ENCODE measurements at places on chromosomes 7 and 10.

DNA sequence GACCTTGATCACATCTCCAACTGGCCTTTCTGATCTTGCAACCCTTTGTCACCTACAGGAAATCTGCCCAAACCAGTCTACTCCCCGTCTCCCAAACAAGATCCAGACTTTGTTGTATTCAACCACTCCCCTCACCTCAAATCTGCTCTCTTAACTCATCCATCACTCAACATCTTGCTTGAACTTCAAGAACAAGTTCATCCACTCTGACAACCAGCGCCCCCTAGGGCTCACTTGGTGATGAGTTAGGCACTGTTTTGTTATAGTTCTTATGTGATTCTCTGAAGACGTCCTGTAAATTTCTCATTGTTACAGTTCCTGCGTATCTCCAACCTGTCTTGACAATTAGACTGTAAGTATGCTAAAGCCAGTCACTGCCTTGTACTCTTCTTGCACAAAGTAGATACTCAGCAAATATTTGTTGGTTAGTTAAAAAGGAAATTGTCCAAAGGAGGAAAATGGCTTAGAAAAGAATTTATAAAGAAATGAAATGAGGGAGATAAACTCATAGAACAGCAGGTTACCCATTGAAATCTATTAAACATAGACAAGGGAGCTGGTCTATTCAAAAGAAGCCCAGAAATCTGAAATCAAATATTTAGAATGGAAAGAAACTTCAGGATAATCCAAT lies 5.3 kb downstream of the FRMD4A start:
- no peak for DNase-seq

- DNase-seq, result no peak
These were observed 58.7 kb downstream of the CABCOCO1 start for GRCh38 chr10:61721431-61721830.

- DNase-seq, result peak; percentile 77
These were observed 48.1 kb downstream of the INSYN2A start for GRCh38 chr10:127148066-127148932.

DNA sequence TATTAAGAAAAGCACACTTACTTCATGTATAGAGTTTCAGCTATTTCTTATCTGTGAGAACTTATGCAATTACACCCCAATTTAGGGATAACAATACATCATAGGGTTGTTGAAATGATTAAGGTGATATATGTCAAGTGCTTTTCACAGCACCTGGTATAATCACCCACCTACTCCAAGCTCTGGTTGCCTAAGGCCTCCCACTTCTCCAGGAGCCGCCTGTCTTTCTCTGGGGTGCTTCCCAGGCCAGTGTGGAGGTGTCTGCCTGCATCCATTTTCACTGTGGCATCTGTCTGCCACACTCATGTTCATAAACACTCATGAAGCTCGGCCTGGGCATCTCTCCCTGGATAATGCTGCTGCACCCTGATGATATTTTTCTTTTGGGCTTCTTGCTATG lies 250.3 kb downstream of the STK31 start:
- no peak for DNase-seq

GRCh38 chr10:33336582-33337325 lies 2.3 kb upstream of the NRP1 start:
- no peak for DNase-seq

- no peak for DNase-seq
These were observed 4.3 kb downstream of the EBF3 start for GRCh38 chr10:129959544-129960480.

DNA sequence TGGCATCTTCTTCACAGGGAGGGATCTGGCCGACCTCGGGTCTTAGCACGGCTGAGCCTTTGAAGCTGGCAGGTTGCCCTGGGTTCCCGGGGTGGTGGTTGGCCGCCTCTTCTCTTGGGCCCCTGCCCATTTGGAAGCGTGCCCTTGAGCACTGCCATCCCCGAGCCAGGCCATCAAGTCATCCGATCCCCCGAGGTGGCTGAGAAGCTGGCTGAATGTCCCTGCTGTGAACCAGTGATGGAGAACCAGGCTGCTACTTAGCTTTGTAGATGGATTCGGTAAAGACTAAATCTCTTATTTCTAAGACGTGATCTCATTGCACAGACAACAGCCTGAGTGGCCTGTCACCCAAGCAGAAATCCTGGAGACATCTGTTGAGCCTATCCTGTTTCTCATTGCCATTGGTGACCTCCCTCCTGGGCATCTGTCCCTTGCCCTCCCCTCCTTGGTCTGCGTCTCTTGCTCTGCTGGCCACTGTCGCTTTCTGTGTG lies 74.3 kb downstream of the GRK5 start:
- no peak for DNase-seq

GRCh38 chr7:47764746-47765145 lies 182.8 kb upstream of the TNS3 start:
- no peak for DNase-seq

DNA sequence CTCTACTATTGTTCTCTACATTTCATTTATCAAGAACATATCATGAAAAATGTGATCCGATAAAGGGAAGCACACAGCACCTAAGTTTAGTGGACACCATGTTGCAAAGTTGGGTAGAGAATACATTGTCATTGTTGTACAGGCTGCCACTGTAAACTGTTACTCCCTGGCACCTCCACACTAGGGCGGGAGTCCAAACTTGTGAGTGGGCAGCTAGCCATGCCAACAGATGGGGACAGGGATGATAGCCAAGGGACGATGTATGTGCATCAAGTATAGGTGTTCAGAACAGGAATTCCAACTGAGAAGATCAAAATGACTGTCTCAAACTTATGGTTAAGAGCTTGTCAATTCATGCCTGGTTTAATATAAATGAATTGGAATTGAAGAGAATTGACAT lies 31.1 kb upstream of the COMMD3 start:
- no peak for DNase-seq

DNA sequence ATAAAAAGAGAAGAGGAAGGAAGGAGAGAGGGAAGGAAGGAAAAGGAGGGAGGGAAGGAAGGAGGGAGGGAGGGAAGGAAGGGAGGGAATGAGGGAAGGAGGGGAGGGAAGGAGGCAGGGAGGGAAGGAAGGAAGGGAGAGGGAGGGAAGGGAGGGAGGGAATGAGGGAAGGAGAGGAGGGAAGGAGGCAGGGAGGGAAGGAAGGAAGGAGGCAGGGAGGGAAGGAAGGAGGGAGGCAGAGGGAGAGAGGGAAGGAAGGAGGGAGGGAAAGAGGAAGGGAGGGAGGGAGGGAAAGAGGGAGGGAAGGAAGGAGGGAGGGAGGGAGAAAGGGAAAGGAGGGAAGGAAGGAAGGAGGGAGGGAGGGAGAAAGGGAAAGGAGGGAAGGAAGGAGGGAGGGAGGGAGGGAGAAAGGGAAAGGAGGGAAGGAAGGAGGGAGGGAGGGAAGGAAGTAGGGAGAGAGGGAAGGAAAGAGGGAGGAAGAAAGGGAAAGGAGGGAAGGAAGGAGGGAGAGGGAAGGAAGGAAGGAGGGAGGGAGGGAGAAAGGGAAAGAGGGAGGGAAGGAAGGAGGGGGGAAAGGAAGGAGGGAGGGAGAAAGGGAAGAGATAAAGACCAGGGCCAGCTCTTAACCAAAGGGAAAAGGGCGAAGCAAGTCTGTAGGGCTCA lies 5.7 kb upstream of the LAT2 start:
- no peak for DNase-seq

- DNase-seq, result peak; percentile 34
These were observed 4.9 kb downstream of the TMEM270 start for GRCh38 chr7:73865738-73866445.

DNA sequence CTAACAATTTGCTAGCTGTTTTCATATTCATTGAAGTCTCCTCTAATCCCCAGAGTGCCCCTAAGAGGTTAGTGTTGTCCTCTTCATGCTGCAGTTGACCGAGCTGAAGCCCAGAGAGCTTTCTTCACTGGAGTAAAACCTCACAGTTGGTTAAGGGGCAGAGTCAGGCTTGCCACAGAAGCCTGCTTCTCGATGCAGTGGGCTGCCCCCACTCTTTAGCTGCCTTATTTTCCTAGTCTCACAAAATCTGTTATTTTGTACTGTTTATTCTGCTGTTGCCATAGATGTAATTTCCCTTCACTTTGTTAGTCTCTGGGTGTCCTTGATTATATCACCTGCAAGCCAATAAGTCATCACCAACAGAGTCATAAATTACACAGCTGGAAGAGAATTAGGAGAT lies 56.3 kb upstream of the ZPBP start:
- no peak for DNase-seq

GRCh38 chr10:97898429-97898828 lies 48.8 kb downstream of the GOLGA7B start:
- no peak for DNase-seq

GRCh38 chr10:99779335-99779734 lies 3.1 kb upstream of the ABCC2 start:
- DNase-seq, result no peak

DNA sequence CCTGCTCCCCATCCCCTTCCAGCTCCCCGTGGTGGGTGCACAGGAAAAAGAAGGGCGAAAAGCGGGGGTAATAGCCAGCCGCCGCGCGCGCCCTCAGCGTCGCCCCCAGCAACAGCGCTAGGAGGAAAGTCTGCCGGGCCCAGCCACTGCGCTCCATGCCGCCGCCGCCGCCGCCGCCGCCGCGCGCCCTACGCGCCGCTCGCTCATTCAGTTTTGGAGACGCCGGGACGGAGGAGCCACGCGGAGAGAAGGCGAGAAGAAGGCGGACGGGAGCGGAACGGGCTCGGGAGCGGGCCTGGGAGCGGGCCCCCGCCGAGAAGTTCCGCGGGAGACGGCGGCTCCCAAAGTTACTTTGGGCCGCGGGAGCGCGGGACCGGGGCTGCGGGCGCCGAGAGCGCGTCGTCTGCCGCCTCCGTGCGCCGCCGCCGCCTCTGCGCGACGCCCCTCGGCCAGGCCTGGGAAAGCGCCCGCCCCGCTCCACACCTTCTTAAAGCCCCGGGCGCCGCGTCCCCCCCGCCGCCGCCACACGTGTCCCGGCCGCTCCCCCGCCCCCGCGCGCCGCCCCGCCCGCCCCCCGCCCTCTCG lies at the start of gene RELN:
RELN (minus strand) TSS at position 459 of the 585 bp plus-strand sequence; CDS start at position 157, 302 bp downstream.
- no peak for DNase-seq

GRCh38 chr7:142855756-142856564 lies 1.1 kb downstream of the EPHB6 start:
- no peak for DNase-seq

- no peak for DNase-seq
These were observed 345.0 kb upstream of the PCDH15 start for GRCh38 chr10:55146032-55146431.

DNA sequence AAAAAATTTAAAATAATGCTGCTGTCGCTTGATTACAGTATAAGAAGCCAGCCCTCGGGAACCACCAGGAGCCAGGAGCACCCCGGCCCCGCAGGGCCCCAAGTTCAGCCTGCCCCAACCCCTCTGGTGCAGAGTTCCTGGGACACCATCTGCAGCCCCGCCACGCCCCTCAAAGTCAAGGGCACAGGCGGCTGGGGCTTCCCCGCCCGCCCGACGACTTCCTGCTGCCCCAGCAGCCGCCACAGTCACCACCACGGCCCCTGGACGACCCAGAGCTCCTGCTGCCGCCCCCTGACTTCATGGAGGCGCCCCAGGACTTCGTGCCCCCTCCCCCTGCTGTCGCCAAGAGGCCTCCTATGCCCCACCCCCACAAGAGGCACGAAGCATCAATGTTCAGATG lies 103.6 kb upstream of the PDSS1 start:
- no peak for DNase-seq

DNA sequence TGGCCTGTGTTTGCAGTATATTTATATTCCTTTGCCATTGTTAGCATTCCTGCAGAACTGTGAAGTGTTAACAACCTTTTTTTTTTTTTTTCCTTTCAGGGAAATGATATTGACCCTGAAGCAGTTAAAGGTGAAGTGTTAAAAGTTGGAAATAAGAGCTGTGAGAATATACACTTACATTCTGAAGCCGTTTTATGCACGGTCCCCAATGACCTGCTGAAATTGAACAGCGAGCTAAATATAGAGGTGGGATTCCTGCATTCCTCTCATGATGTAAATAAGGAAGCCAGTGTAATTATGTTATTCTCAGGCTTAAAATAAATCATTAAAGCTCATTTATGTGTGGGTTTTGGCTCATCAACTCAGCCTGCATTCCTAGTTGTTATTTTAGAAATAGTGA lies 92.8 kb upstream of the CAPZA2 start:
- no peak for DNase-seq

DNA sequence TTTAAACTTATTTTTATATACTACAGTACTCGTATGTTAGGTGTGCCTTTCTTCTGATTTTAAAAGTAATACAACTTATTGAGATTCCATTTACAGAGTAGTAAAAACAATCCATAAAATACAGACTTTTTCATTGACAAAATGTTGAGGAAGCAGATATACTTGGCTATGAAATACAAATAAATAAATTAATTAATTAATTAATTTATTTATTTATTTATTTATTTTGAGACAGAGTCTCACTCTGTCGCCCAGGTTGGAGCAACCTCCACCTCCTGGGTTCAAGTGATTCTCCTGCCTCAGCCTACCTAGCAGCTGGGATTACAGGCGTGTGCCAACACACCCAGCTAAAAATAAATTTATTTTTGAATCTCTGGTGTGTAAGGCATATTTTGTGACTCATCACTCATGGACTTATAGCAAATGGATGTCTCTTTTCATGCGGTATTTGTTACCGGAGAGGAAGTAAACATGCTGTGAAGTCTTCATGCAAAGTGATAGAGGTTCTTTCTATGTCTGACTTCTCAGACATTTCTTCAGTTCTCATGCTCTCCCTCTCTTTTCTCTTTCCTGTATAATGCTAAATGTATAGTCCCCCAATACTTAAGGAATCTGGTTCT lies 20.2 kb upstream of the SRPK2 start:
- DNase-seq, result no peak

GRCh38 chr10:71838264-71839211 lies 12.5 kb downstream of the PSAP start:
- no peak for DNase-seq

GRCh38 chr7:156496865-156497264 lies 143.7 kb upstream of the RNF32 start:
- no peak for DNase-seq

DNA sequence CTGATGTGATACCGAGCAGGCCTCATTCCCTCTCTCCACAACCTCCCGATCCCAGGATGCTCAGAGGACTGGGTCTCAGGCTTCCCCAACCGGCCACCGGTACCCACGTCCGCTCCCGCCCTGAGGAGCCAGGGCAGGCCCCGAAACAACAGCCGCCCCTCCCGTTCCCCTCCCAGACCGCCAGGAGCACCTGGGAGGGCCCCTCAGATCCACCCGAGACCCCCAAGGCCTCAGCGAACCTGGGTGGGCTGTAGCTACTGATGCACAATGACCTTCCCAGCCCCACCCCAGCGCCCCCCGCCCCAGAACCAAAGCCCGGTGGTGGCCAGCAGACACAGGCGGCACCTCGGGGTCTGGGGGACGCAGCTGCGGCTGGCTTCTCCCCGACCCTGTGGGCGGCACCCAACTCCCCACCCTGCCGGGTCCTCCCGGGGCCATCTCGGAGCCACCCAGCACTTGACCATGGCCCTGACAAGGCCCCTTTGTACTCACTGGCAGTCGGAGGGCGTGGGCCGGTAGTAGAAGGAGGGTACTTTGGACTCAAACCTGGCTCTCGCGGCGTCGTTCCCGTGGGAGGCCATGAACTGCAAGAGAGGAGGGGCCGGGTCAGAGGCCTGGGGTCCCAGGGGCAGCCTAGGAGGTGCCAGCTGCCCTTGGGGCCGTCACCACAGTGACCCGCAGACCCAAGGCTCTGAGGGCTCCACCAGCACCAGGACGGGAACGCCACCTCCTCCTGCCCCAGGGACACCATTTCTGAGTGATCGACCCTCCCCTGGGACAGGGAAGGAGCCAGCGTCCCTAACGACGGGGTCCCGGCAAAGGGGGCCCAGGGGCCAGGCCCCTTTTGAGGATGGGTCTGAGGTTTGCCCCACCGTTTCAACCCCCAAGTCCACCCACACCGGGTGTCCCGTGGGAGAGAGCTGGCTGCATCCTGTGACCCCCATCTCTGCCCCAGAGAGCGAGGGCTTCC lies 28.1 kb downstream of the ADAP1 start:
- DNase-seq, result no peak

GRCh38 chr7:66669088-66669487 lies 40.4 kb downstream of the KCTD7 start:
- no peak for DNase-seq
